NCI-H1930 (cell line): ENCODE measurements at places on chromosomes 3 and 15.

- no peak for DNase-seq
Observed at GRCh38 chr3:60475096-60475495, 776.2 kb downstream of the FHIT start.

DNA sequence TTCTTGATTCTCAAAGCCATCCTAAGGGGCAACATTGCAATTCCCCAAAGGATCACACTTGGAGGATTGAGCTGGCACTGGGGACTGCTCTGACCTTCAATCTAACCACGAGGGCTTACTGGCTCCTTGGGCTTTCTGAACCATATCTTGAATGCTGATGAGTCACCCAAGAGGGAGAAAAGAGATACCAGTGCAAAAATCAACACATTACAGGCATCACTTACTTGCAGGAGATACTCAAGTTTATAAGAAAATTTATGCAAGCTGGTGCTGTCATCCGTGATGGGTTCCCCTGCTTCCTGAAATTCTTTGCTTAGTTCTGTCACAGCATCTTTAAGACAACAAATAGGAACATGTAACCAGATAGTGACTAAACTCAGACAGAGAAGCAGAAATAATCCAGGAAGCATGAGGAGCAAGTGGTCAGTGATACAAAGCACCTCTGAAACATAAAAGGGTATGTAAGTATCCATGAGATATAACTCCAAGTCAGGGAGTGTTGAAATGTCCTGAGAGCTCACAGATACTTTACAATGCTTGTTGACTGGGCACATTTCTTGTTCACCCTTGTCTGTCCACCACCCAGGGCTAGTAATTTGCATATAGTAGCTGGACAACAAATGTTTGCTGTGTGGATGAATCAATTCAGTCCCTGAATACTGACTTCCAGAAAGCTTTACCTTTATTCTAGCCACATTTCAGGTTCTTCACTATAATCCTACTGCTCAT is 14.1 kb downstream of the FYCO1 start:
- no peak for DNase-seq

GRCh38 chr3:40741729-40742128 is 217.0 kb downstream of the ZNF621 start:
- DNase-seq, result no peak

DNA sequence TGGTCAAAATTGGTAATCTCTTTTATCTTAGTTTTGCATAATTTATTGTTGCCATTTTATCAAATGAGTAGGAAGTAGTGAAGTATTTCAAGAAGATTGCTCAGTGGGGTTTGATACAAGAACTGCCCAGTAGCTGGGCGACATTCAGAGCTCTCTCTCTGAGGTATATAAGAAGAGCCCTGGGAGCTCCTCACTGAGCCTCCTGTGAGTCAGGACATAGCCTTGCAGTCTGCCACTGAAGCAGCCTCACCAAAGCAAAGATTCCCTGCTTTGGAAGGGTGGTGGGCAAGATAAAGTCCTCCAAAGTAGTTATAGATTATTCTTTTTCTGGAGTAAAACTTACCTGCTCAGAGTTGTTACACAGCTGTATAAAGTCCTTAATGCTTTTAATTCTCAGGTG is 26.1 kb downstream of the SKIL start:
- no peak for DNase-seq
